ENCODE measurements at places on chromosomes 6 and 20. TPM values are rescaled to one million over a fixed set of nuclear protein-coding genes. Genes with fewer than 3 reads are reported as not detected.

- DNase-seq, result no peak
These were observed 133.3 kb upstream of the SMLR1 start for GRCh38 chr6:130693944-130694343.

DNA sequence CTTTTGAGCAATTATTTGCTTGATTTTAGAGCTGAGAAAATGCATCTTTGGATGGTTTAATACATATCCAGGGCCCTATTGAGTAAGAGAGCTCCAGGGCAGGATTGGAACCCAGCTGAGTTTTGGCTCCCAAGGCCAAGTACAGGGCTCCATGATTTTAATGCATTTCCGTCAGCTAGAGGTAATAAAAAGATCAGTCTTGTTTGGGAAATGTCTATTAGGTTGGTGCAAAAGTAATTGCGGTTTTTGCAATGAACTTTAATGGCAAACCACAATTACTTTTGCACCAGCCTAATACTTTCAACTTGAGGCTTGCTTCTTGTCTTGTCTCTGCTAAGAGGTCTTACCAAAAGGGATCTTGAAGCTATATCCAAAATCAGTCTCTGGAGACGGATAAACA, 29.4 kb upstream of the CDH4 start:
- DNase-seq, result no peak

Gene SCUBE3
- 0.36 TPM for total RNA-seq

DNA sequence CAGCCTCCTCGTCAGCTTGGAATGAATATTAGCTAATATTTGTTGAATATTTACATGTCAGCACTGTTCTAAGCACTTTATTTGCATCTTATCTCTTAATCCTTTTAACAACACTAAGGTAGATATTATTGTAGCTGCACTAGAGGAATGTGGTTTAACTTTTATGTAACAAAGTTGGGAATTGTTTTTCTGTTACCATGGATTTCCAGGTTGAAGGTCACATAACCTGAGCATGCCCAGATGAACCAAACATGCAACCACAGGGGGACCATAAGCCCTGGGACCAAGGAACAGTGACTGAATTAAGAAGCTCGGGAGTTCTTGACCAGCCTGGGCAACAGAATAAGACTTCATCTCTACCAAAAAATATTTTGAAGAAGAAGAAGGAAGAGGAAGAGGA, 29.1 kb upstream of the YWHAB start:
- no peak for DNase-seq

Gene DEFB132
- total RNA-seq, result not detected

GRCh38 chr6:391559-392440, at the start of gene IRF4:
TSS of gene IRF4 (plus strand) at chr6:391752. CDS start at chr6:393153, 1,401 bp downstream.
- DNase-seq, result no peak

DNA sequence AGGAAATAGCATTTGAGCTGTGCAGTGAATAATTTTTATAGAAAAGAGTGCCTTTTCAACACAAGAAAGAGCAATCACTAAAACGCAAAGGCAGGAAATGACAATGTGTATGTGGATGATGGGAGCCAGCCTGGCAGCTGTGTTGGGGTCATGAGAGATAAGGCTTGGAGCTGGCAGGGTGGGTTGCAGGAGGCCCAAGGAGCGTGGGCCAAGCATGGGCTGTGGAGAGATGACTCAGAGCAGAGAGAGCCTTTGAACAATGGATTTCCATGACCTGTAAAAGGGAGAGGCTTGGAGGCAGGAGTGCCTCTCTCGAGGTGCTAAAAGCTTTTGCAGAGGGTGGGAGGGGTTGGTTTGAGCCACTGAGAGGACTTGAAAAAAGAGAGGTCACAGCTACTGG, 6.6 kb upstream of the TBC1D7 start:
- no peak for DNase-seq

DNA sequence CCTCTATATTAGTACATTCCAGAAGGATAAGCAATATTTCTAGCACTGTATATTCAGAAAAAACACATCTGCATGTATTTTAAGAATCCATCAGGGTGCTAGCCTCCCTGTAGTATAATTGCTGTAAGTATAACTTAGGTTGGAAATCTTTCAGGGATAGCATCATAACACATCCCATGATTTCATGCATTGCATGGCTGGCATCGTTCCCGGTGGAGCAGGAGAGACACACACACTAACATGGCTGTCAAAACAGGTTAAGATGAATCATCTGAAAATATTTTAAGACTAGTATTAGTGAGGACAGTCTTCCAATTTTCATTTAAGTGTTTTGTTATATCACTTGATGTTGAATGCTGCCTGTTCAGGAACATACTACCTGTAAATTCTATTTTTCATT, 32.1 kb upstream of the CENPW start:
- peak; percentile 11 for DNase-seq

- DNase-seq, result peak; percentile 88
These were observed 93.0 kb downstream of the TCP11 start for GRCh38 chr6:35048031-35048613.

DNA sequence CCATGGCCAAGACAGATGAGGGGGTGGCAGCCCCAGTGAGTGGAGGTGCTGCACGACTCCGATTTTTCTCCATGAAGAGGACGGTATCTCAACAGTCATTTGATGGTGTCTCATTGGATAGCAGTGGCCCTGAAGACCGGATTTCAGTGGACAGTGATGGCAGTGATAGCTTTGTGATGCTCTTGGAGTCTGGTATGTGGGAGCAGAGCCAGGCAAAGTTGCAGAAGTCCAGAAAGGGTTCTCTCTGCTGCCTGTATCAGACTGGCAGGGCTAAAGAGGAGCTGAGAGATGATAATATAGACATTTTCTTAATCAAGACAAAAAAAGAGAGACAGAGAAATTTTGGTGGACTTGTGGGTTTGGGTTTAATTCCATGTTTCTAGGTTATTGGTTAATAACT, 23.8 kb downstream of the TAF11 start:
- DNase-seq, result no peak

- DNase-seq, result peak; percentile 58
These were observed 298.6 kb downstream of the SYNE1 start for GRCh38 chr6:152338335-152339125.

GRCh38 chr6:153957394-153957793, 81.6 kb upstream of the OPRM1 start:
- no peak for DNase-seq

Gene SLCO4A1
- 5.8 TPM for total RNA-seq

GRCh38 chr6:21840428-21840827, 246.9 kb downstream of the SOX4 start:
- no peak for DNase-seq

- DNase-seq, result no peak
These were observed 37.6 kb downstream of the LAMP5 start for GRCh38 chr20:9551808-9552550.

- no peak for DNase-seq
These were observed 10.9 kb downstream of the MOCS1 start for GRCh38 chr6:39923394-39923793.

GRCh38 chr20:59044796-59045195, 2.2 kb upstream of the PRELID3B start:
- DNase-seq, result no peak

- peak; percentile 37 for DNase-seq
These were observed 175.9 kb upstream of the AFDN start for GRCh38 chr6:167650730-167651317.

GRCh38 chr6:137970368-137970767, 103.3 kb downstream of the TNFAIP3 start:
- DNase-seq, result no peak

Gene EXOC2
- total RNA-seq, result 20.1 TPM

DNA sequence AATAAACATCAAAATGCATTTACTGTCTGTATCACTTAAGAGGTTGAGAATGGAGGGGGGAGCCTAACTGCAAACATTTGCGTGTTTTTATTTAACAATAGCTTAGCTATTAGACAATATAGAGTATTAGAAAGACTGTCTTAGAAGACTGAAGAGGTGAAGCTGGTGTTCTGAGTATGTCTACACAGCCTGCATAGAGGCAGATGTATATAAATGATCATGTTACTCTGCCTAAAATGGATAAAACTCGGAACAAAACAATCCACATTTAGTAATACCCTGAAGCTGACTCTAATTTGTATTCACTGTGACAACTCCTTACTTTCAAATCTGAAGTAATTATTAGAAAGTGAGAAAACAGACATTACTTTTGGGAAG, 181.9 kb downstream of the GMPR start:
- no peak for DNase-seq

GRCh38 chr6:167493976-167494697, 169.3 kb downstream of the TTLL2 start:
- peak; percentile 30 for DNase-seq

DNA sequence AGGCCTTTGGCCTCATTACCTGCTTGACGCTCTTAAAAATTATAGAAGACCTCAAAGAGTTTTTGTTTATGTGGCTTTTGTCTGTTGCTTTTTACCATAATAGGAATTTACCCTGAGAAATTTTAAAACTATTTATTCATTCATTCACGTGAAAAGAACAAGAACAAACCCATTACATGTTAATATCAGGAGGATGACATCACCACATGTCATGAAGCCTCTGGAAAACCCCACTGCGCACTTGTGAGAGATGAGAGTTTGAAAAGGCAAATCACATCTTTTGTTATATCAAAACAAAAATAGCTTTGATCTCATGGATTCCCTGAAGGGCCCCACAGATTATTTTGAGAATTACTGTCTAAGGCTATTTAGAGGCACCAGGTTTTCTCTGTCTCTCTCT, 61.3 kb upstream of the EYA2 start:
- DNase-seq, result no peak

DNA sequence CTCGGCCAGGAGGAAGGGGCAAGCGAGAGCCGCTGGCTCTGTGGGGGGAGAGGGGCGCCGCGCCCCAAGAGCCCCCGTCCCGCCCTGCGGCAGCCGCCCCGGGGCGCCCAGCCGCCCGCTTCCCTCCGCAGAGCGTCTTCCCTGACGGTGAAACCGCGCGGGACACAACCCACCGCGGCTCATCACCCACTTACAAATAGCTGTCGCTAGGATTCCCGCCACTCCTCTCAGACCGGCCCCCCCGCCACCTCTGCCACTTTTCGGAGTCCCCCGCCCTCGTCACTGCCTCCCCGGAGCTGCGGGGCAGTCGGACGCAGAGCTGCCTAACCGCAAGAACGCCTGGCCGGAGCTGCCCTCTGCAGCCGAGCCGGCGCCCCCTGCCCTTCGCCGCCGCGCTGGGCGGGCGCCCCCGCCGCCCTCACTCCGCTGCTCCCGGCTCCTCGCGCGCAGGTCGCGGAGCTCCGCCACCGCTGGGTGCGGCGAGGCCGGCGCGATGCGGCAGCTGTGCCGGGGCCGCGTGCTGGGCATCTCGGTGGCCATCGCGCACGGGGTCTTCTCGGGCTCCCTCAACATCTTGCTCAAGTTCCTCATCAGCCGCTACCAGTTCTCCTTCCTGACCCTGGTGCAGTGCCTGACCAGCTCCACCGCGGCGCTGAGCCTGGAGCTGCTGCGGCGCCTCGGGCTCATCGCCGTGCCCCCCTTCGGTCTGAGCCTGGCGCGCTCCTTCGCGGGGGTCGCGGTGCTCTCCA, at the start of gene SLC35D3:
TSS of gene SLC35D3 (plus strand) at position 366 of the 749 bp plus-strand sequence. CDS start at position 494, 128 bp downstream.
- DNase-seq, result peak; percentile 49

- peak; percentile 49 for DNase-seq
These were observed 902 bp downstream of the SLC29A1 start for GRCh38 chr6:44224029-44224964.

DNA sequence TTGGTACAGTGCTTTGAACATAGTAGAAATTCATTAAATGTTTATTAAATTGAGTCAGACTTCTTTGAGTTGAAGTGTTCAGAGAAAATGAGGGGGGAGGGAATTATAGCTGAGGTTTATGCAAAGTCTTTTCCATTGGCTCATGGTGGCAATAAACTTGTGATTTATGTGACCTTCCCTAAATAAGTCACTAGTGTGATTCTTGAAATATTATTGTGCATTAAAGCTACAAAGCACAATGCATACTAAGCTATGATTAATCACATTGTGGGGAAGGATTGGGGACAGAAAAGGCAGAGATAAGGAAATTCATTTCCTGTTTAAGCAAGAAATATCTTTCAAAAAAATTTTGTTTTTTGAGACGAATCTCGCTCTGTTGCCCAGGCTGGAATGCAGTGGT, 877.5 kb downstream of the TFAP2A start:
- DNase-seq, result no peak

DNA sequence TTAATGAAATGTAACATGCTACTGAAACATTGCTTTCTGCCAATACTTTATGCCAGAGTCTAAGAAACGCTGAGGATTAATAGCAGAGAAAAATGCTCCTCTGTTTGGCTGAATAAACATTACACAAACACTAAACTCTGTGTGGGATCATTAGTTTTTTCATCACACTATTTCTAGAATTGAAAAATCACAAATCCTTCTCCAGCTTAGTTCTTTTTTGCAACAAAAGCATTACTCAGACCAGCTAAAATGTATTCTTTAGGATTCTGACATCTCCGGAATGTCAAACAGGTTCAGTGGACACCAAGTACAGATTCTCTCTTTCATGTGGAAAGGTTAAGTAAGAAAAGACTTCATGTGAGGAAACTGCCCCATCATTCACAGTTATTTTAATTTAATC, 226.9 kb downstream of the SIM1 start:
- no peak for DNase-seq

- no peak for DNase-seq
These were observed 83.3 kb downstream of the TINAG start for GRCh38 chr6:54391577-54391976.

- DNase-seq, result no peak
These were observed 22.4 kb downstream of the SYNCRIP start for GRCh38 chr6:85620308-85620707.

DNA sequence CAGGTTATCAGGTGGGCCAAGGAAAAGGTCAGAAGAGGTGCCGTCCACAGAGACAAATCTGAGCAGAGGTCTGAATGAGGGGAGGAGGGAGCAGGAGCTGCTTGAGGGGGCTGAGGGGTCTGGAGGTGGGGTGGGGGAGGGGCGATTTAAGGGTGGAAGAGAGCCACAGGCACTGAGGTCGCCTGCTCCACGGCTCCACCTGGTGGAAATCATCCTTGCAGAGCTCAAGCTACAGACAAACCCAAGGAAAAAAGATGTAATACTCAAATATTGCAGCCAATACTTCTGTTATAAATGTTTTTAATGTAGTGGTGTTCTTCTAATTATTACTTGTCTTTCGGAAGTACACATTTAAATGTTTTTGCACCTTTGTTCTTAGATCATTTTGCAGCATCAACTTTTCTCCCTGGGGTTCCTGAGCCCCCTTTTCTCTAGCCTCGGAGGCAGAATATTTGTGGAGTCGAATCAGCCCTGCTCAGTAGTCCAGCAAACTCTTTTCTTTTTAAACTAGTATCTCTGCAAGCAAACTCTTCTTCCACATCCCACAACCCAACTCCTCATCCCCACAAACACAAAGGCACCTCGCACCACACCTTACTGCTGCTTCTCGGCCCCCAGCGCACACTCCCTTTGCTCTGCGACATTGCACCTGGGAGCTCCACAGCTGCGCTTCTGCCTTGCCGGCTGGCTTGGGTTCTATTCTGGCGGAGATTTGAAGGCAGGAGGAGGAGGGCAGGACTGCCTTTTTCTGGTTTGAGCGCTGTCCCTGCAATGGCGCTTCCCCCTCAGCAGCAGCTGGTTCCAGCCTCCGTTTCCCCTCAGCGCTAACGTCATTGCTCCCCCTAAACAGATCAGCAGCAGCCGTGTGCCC, 51.0 kb upstream of the TFAP2A start:
- peak; percentile 54 for DNase-seq

- peak; percentile 53 for DNase-seq
These were observed 30.9 kb upstream of the AVP start for GRCh38 chr20:3115190-3116107.

All from SJCRH30 (cell line).